GM13977 (cell line): ENCODE measurements at places on chromosomes 11 and 22.

DNA sequence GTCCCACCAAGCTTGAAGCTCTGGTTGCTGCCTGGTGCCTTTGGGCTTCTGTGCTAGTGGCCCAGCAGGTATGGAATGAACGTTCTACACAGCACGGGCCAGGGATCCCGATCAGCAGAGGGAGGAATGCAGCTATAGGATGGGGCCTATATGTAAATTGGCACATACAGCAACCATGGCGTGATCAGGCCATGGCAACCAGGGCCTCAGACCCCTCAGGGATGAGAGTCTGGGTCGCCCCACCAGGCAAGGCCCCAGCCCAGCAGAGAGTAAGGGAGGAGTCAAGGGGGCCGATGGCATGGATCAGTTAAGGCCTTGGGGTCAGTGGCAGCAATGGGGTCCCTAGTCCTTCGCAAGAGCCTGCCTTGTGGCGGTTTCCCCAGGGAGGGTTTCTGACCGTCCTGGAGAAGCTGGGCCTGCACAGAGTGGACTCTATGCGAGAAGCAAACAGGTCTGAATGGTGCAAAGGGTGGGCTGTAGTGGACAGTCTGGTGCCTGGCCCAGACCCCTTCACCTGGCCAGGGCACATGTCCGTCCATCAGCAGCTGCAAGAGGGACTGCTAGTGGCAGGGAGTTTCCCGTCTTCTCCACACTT, 98.6 kb downstream of the RPS6KA4 start:
- DNase-seq, result no peak

DNA sequence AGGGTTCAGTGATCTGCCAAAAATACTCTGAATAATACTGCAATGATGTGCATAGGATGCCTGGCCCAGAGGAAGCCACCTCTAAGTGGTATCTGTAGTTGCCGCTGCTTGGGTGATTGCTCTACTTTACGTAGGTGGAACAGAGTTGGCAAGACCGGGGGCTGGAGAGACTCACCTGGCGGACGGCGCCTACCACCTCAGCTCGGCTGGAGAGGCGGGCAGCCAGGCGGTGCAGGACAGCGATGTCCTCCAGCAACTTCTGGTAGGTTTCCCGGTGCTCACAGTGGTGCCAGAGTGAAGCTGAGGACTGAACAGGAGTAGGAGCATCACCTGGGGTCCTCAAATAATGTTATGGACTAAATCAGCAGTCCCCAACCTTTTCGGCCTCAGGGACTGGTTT, 34.5 kb upstream of the LYVE1 start:
- DNase-seq, result no peak

DNA sequence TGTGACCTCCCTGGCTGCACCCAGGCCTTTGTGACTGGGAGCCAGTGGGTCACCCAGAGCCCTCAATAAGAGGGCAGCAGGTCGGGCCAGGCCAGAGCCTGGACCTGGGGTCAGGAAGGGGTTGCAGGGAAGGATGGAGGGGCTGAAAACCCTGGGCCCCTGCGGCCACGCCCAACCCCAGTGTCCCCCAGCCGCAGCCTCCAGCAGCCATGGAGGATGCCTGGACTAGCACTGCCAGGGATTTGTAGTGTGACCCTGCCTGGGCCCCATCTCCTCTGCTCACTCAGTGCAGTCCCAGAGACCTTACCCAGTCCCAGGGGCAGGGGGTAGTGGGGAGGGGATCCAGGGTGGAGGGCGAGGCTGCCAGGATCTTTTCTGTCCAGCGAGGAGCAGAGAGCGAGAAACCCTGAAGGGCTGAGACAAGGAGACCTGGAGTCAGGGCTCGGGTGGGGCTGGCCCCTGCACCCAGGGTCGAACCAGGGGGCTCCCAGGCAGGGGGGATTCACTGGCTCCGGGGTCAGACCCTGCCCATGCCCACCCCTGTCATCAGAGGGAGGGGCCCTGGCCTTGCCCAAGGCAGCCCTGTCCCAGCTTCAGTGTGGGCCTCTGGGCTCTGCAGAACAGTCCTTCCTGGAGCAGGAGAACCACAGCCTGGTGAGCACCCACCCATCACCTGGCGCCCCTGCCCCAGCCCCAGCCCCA, 187.5 kb downstream of the IGLL1 start:
- DNase-seq, result no peak

GRCh38 chr11:43327987-43328386, 16.2 kb downstream of the API5 start:
- no peak for DNase-seq

- DNase-seq, result no peak
Observed at GRCh38 chr11:124277207-124277606, 21.0 kb downstream of the OR8G5 start.

GRCh38 chr11:11611381-11611780, 10.4 kb downstream of the GALNT18 start:
- no peak for DNase-seq

DNA sequence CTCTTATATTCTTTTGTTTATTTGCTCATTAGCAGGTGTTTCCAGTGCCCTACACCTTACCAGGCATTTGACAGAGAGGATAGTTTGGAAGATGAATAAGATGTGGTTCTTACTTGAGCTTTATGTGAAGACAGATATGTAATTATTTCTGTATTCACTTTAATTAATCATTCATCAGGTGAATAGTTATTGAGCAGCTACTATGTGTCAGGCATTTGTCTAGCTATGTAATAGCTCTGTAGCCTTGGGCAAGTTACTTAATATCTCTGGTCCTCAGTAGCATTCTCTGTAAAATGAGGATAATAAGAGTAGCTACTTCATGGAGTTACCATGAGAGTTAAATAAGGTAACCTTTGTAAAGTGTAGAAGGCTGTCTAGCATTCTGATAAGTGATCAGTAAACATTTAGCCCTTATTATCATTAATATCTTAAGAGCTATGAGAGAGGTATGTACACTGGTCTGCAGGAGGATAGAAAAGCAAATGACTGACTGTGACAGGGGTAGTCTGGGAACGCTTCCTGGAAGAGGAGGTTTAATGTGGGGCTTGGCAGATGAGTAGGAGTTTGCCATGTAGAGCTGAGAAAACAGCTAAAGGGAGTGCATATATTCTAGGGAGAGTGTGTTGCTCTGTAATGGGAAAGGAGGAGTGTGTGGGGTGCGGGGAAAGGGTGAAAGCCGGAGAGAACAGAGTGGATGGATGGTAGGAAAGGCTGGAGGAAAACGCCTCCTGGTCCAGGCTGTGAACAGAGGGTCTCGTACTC, 56.1 kb downstream of the MICAL2 start:
- DNase-seq, result no peak

- no peak for DNase-seq
Observed at GRCh38 chr11:76025068-76025467, 181.2 kb downstream of the WNT11 start.

DNA sequence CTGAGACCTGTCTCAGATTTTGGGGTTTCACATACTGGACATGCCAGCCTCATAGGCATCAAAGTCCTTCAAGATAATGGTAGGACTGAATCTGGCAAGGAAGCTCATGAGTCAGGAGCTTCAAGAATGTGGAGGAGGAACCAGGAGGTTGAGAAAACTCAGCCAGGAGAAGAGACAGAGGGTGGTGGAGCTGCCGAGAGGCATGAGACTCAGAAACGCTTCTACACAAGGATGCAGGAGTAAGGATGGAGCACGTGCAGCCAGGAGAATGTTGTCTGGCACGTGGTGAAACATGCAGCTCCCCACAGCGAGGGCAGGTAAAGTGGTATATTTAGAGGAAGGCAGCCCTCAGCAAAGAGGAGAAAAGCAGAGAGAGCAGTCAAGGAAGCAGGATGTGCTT, 148.7 kb upstream of the ISX start:
- no peak for DNase-seq

GRCh38 chr11:59368238-59369022, 9.7 kb downstream of the OR5AN1 start:
- DNase-seq, result no peak

- DNase-seq, result no peak
Observed at GRCh38 chr22:42131562-42131961, 952 bp upstream of the CYP2D6 start.

- no peak for DNase-seq
Observed at GRCh38 chr11:132024587-132025295, 654.3 kb downstream of the NTM start.

DNA sequence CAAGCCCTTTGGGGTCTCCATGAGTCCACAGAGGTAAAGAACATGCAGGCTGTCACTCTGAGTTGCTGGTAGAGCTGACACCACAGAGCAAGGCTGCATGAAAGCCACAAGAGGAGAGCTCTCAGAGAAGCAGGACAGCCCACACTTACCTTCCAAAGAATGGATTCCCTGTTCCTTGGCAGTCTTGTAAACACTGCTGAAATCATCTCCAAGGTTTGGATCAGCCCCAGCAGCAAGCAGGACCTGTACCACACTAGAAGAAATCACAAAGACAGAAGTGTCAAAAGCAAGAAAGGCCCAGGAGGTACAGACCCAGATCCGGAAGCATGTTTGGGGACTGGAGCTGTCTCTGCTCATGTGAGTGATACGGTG, 54.2 kb downstream of the CLPB start:
- DNase-seq, result no peak

GRCh38 chr11:3148255-3148989, 16.7 kb downstream of the OSBPL5 start:
- no peak for DNase-seq

GRCh38 chr11:11384829-11385228, 31.8 kb upstream of the CSNK2A3 start:
- DNase-seq, result no peak

- no peak for DNase-seq
Observed at GRCh38 chr11:59267736-59268475, 55.2 kb upstream of the MPEG1 start.

DNA sequence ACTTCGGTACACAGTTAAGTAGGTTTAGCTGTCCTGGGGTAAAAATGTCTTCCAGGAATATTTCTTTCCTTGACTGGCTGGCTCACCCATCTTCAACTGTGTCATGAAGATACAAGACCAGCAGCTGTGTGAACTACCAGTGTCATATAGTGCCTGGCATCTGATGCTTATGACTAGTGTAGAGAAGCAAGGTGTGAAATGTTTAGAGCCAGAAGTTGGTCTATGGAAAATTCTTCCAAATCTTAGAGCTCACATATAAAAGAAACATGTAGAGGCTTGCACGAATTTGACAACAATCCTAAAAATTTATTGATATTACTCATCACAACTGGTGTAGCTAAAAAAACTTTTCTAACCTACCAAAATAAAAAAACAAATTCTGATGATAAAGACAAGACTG, 54.4 kb downstream of the ARL14EP start:
- DNase-seq, result no peak

DNA sequence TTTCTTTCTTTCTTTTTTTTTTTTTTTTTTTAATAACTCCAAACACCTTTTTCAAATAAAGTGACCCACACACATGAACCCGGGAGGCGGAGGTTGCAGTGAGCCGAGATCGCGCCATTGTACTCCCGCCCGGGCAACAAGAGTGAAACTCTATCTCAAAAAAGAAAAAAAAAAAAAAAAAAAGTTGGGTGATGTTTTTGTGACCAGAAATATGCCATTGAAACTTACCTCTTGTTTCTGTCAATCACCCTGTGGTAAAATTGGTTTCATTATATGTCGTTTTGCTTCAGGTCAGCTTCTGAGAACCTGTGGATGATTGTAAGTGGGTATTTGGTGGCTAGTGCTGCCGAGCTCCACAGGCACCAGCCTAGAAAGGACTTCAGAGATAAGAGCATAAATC, 238.8 kb downstream of the TBC1D22A start:
- peak; percentile 75 for DNase-seq

GRCh38 chr11:59776210-59777066, 21.3 kb downstream of the STX3 start:
- no peak for DNase-seq

- DNase-seq, result peak; percentile 76
Observed at GRCh38 chr22:38941488-38941987, 15.9 kb upstream of the APOBEC3A start.

DNA sequence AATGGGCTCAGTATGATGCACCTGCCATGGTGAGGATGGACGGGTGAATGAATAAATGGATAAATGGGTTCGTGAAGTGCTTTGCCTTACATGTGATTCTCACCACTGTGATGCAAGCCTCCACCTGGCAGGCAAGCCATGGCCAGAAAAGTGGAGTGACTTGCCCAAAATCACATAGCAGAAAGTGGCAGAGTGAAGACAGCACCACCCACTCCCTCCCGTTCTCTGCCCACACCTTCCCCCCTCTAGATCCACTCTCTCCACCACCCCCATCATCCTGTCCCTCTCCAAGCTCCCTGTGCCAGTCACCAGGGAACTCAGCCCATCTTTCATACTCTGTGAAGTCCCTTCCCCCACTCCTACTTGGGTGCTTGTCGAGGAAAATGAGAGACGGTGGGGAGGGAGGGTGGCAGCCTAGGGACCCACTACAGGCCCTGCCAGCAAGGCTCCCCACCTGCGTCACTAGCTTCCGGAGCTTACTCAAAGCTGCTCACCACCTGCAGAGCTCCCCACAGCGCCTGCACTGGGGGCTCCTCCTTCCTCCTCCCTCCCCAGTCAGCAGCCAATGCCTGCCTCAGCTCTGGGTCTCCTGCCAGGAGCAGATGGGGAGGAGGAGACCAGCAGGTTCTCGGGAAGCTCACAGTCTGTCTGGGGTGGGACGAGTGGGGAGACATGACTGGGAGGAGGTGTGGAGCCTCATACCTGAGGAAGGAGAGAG, 82.3 kb downstream of the PDE2A start:
- DNase-seq, result no peak

DNA sequence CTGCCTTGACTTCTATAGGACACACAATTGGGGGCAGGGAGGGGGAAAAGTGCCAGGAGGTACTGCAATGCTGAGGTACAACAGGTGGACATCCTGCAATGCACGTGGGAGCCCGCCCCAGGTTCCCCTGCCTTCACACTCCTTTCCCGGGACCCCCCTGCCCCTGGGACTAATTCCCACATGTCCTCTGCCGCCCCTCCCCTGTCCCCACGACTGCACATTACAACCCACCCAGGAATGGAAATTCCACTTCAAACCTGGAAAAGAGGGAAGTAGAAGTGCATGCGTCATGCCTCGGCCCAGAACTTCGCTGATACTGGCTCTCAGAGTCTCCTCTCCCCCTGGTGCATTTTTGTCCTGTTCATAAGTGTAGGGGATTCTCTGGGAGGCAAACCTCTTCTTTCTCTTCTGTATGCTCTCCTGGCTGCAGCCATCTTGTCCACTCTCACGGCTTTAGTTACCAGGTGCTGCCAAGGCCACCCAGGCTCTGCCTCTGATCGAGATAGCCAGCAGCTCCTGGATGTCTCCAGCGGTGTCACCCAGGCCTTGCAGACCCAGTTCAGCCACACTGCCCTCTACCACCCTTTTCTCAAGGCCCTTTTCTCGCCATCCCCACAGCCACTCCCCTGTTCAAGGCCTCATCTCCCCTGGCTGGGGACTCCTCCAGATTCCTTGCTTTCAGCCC, 43.7 kb downstream of the GDPD5 start:
- no peak for DNase-seq

DNA sequence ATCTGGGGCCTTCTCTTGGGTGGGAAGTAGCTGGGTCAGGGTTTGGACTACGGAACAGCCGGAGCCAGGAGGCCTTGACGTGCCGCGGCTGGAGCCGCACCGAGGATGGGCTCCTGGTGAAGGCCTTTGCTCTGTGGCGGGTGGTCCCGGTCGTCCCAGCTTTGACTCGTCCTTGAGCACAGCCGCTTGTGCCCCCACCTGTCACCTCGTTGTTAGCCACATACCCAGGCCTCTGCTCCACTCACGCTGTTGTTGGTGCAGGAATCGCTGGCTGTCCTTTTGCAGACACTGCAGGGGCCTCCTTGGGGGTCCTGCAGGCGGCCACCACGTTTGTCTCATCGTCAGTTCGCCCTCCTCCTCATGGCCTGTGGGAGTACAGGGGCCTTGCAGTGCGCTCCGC, 17.1 kb downstream of the PHRF1 start:
- no peak for DNase-seq

- DNase-seq, result no peak
Observed at GRCh38 chr22:40668611-40669411, 10.5 kb upstream of the MCHR1 start.

GRCh38 chr11:94185416-94186084, 56.9 kb downstream of the PANX1 start:
- DNase-seq, result no peak

- DNase-seq, result peak; percentile 27
Observed at GRCh38 chr11:111836721-111837120, 34.7 kb downstream of the ALG9 start.
